ENCODE measurements at places on chromosomes 12 and 14.

DNA sequence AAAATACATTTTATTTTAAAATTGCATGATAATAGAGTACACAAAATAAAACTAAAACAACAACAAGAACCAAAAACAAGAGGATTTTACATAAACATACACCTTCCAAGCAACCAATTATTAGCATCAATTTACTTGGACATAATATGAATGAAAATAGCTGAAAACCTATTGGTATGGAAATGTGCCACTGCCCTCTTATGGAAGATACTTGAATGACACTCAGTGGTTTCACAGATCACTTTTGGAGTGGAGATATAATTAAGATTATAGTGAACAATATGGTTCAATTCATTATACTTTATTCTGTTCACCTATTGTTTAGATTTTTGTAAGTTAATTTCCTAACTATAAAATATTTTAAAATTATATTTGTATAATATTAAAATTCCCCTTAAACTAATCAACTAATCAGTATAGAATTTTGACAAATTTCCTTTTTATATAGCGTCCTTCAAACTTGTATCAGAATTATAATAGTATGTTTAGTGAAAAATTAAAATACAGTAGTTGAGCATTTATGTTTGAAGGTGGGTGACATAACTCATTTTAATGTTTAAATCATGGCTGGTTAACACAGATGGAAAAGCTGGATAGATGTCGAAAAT lies 70.1 kb downstream of the SLC6A15 start:
- no peak for DNase-seq

GRCh38 chr14:50856660-50857059 lies 15.2 kb upstream of the ABHD12B start:
- no peak for DNase-seq

DNA sequence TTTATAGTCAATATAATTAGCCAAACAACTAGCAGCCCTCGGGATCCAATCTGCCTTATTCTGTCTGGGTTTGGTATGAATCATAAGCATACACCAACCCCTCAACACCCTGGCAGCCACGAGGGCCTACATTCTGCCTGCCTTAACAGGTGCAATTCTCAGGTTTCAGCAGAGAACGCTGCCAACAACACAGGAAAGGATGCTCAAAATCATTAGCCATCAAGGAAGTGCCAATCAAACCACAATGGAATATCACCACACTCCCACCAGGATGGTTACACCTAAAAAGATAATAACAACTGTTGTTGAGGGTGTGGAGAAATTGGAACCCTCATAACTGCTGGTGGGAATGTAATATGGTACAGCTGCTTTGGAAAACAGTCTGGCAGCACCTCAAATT lies 122.8 kb downstream of the TTC7B start:
- no peak for DNase-seq

GRCh38 chr12:1564067-1564466 lies 30.3 kb downstream of the FBXL14 start:
- DNase-seq: no peak

DNA sequence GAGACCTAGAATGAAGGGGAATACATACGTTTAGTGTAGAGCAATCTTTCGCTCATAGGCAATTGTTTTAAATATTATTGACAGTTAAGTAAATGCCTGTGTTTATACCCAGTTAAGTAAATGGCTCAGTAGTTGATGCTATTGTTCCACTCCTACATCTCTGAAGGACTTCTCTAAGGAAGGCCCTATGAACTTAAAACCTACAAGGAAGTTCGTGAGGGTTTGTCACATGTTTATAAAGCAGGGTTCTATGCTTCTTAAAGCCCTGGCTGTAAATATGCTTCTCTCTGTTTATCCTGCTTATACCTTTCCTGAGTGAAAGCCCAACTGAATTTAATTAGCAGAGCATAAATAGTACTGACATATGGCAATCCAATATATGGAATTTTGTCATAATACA lies 282.1 kb upstream of the NPAS3 start:
- DNase-seq: no peak

- no peak for DNase-seq
Measured at GRCh38 chr14:92903359-92903758, 19.6 kb upstream of the CHGA start.
